ENCODE measurements at places on chromosomes 12 and 14.

DNA sequence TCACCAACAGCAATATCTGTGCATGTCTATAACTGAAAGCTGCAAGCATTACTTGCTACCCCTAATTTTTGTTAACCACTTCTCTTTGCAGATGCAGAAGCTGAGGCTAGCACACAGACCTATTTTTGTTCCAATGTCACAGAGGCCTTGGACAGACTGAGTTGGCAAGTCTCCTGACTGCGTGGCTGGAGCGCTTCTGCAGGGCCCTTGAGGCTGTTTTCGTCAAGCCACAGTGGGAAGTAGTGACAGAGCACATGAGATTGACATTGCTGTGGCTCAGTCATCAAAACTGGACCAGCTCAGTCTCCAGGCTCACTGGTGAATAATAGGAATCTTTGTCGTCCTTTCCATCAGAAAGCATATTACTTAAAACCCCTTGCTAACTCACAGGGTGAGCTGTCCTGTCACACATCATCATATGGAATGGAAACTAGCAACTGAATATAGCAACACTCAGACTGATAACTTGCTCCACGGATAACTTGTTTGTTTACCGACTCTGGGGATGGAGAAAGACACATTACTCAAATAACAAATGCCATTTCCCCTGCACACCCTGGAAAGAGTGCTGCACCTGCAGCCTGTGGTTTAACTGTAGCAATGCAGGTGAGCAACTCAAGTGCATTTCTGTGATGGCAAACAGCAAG lies 43.6 kb upstream of the DDX11 start:
- no peak for DNase-seq

- peak; percentile 92 for DNase-seq
Measured at GRCh38 chr12:53079226-53080117, at the start of gene SPRYD3. Gene SPRYD3, minus strand, starts transcription at chr12:53079390. Its CDS starts 57 bp downstream, at chr12:53079333.

- DNase-seq, result no peak
Measured at GRCh38 chr14:63204407-63205043, at the start of gene RHOJ. Gene RHOJ, plus strand, starts transcription at chr14:63204443. Its CDS starts 427 bp downstream, at chr14:63204870.

- no peak for DNase-seq
Measured at GRCh38 chr14:74785056-74785613, 22.0 kb downstream of the YLPM1 start.

DNA sequence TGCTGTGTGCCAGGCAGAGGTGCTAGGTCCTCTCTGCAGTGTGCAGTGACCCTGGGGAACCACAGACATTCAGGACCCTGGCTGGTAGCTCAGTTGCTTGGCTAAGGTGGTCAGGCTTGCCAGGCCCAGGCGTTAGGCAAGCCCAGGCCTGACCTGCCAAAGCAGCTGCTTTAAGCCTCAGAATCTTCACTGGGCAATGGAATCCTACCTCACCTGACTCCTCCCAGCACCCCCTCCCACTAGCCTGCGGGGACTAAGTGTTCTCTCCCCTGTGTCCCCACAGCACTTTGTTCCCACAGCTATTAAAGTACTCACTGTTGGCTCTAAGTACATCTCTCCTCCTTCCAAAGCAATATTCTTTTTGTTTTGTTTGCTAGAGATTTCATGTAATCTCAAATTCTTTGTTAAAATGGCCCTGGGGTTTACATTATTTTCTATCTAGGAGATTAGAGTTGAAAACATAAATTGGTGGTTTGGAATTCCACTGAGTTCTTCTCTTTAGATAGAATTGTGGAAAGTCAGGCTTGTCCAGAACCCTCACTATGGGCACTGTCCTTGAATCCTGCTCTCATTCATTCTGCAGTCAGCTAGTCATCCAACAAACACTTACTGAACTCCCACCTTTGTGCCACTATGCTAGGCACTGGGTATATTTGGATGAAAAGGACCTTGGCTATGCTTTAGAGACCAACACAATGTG lies 44.4 kb downstream of the DGLUCY start:
- no peak for DNase-seq
